ENCODE measurements at places on chromosomes 1 and 21.

- DNase-seq = peak; percentile 77
Measured at GRCh38 chr21:42389449-42389835, 6.4 kb downstream of the TMPRSS3 start.

DNA sequence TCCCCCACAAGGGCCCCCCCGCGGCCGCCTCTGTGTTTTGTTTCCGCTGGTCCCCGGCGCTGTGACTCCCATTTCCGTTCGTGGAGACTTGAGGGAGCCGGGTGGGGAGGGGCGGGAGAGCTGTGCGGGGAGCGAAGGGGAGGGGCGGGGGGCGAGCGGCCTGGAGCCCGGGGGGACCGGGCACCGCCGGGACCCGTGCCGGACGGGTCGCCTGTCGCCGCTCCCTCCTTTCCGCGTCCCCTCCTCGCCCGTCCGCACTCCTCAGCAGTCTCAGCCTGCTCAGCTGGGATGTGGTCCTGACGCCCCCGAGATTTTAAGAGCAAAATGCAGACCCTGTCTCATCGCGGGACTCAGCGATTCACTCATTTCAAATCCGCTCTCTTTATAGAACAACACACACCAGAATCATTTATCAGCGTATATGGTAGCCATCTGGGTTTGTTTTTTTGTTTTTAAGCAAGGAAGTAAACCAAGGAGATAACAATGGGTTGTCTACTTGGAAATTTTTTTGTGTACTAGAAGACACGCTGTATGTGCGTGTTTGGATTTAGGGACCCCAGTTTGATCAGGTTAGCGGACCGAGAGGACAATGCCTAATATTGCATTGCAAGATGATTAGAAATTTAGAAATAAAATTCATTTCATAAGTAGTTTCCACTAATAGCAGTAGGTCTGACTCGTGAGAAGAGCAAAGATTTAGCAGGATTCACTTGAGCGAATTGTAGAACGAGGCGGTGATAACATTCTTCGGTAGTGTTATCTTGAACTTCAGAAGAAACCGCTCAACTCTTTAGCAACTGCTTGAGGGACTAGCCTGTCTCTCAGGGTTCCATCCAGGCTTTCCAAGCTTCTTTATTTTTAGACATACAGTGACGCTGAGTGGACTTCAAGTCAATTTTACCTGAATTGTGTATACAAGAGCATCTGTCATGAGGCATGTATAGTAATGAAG is 1.1 kb downstream of the GABPA start:
- DNase-seq = peak; percentile 79

DNA sequence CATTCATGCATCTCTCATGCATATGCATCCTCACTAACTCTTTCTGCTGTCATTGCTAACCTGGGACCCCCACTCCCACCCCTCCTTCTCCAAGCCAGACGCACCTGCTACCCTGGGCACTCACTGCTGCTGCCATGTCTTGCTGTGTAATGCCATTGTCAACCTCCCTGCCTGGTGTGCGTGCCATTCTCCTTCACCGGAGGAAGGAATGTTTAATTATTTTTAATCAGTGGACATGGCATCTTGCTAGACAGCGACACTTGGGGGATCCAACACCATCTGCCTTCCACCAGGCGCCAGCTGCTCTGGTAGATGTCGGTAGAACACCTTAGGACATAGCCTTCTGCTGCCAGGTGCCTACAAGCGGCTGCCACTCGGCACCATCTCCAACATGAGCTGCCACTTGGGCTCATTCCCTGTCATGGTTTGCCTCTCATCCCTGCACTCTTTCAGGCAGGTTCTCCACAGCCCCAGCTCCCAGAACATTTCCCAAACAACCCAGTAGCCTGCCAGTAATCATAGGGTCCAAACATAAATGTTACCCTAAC is 306.9 kb downstream of the TTLL7 start:
- DNase-seq = no peak

DNA sequence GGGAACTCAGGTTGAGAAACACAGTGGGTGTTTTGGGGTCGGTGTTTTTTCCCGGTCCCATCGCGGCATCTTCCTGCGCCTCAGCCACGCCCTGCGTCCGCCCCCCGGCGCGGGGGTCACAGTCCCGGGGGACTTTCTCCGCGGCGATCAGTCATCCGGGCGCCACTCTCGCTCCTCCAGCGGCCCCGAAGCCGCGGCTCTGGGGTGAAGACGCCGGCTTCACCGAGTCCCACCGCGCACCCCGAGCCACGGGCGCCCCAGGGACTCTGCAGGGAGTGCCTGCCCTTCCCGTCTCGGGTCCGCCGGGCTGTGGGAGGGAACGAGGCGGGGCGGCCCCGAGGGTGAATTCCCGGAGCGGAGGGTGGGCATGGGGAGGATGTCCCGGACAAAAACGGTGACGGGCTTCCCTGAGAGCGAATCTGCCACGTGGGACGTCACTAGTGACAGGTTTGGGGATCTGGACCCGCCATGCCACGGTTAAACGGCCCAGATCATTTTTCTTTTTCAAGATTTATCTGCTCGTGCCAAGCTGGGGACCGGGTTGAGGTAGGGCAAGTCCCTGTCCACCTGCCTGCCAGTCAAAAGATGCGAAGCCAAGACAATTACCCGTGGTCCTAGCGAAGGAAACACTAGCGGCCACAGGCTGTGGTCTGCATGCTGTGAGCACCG is 717 bp upstream of the BATF3 start:
- no peak for DNase-seq

DNA sequence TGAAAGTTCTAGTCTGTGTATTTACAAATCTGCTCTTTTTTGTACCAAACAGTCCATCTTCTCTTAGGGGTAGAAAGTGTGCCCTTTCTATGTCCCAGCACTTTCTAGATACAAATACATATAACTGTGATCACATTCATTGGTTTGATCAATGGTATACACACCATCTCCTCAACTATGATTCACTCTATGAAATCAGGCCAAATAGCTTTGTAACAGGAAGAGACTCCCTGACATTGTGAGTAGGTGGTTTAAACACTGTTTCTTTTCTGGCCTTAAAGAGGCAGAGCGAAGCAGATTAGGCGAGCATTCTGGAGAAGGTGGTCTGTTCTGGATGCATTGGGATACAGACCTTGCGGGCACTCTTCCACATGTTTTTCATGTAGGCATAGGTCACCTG is 39.3 kb upstream of the EXOSC10 start:
- DNase-seq = no peak

DNA sequence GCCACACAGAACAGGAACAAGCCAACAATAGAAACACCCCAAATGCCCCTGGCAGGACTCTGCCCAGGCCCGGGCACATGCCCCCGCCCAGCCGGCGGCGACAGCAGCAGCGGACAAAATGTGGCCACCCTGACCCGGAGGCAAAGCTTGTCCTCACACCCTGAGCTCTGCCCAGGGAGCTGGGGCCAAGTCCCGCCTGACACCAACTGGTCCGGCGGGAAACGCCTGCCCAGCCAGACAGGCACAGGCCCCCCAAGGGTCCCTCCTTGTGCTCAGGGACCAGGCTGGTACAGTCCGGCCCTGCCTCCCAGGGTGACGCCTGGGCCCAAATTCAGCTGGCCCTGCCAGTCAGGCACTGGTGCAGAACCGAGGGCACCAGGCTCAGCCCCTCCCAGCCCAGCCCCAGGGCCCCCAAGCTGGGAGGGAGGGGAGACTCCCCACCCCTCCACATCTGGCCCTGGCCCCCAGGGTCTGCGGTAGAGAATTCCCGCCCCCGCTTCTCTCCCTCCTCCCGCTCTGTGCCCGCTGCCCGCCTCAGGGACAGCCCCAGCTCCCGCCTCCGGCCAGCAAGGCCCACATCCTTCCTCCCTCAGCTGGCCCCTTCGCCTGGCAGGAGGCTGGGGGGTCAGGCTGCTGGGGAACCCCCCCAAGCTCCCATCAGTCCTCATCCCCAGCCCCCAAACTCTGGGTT is 2.0 kb downstream of the AHDC1 start:
- DNase-seq = no peak

- no peak for DNase-seq
Measured at GRCh38 chr1:80083892-80084291, 1077.4 kb upstream of the ADGRL4 start.

DNA sequence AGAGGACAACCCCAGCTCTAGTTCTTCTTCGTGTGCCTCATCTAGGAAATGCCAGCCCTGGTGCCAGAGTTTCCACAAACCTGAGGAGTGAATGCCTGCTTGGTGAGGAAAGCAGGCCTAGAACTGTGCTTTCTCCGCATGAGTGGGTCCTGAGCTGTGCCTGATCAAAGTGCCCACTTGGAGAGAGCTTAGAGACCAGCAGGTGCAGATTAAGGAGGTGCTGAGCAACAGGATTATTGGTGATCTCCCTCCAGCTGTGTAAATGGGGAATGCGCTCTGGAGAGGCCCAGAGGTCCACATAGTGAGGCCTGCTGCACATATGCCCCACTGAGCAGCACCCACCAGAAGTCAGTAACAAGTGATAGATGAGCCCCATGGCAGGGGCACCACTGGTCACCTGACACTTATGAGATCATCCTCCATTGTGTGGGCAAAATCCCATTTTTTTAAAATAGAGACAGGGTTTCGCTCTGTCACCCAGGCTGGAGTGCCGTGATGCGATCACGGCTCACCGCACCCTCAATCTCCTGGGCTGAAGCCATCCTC is 127.2 kb upstream of the ZC3H12A start:
- DNase-seq = no peak

DNA sequence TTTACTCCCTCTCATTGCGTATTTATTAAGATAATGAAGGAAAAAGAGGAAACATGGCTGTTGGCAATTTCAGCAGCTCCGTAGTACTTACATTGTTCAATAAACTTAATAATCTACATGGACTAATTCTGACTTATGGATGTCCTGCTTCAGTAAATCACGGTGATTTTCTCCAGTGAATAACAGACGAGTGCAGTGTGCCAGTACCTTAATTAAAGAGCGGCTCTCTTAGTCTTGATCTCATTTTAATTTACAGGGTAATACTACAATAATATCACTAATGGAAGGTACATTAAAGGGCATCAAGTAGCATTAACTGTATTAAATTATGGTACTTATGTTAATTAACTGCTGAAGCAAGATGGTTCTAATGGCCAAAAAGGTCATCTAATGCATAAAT is 187.2 kb downstream of the NTNG1 start:
- no peak for DNase-seq

DNA sequence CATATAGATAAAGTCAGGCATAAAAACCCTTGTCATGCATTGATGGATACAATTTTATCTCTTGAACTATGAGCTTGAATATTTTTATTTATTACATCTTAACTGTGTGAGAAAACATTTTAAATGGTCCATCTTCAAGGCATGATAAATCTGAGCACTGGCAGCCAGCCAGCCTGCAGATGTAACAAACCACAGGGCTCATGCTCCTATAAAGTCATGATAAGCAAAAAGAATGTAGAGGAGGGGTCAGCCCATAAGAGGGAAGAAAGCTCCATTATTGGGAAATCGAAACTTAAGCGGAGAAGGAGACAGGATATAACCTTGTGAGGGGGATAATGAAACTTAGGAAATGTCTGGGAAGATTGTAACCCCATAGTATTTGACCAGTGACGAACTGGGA is 839.0 kb downstream of the LRRIQ3 start:
- no peak for DNase-seq

GRCh38 chr21:16678429-16679160 is 834.2 kb upstream of the CXADR start:
- DNase-seq = no peak

DNA sequence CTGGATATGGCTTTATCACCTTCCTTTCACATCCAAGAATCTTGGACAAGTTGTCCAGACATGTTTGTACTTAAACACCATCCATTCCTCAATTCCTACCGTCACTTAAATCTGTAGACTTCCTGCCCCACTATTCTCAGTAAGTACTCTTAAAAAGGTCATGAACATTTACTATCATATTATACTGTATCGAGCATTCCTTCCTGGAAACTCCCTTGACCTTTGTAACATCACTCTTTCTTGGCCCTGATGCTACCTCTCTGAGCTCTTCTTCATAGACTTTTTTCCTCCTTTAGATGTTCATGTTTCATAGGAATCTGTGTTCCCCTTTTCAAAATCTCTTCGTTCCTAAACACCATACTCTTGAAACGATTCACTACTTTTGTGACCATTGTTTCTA is 15.5 kb downstream of the BLZF1 start:
- no peak for DNase-seq

DNA sequence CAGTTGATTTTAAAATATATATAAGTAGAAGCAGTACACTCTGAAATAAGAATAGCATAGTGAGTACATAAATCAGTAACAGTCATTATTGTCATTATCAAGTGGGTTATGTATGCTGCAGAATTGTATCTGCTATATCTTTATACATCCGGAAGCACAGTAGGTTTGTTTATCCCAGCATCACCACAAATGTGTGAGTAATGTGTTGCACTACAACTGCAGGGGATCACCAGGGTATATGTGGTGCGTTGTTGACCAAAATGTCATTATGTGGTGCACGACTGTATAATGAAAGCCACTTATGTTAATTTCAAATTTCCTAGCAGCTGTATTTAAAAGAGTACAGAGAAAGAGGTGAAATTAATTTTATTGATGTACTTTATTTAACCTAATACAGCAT is 87.7 kb upstream of the GADD45A start:
- no peak for DNase-seq

- no peak for DNase-seq
Measured at GRCh38 chr21:31896019-31896418, 23.2 kb downstream of the HUNK start.

- no peak for DNase-seq
Measured at GRCh38 chr21:26470351-26471098, 102.6 kb downstream of the CYYR1 start.

- peak; percentile 33 for DNase-seq
Measured at GRCh38 chr1:180586671-180587155, 27.9 kb downstream of the OVAAL start.
